ENCODE measurements at places on chromosomes 4 and X. TPM values are rescaled to one million over a fixed set of nuclear protein-coding genes. Genes with fewer than 3 reads are reported as not detected.

METAP1 gene
- total RNA-seq, result 25.8 TPM

ARMCX2 gene
- total RNA-seq, result 74.2 TPM

MMRN1 gene
- total RNA-seq, result 0.83 TPM

IQCM gene
- total RNA-seq, result not detected

UGT2A1 gene
- not detected for total RNA-seq

ZNF141 gene
- total RNA-seq, result 4.8 TPM

SLC25A14 gene
- 10.6 TPM for total RNA-seq

ATP2B3 gene
- total RNA-seq, result not detected

SPANXN3 gene
- total RNA-seq, result not detected

TRIM75 gene
- total RNA-seq, result not detected

FAM50A gene
- total RNA-seq, result 49.1 TPM

SNX12 gene
- total RNA-seq, result 51.0 TPM

LDB2 gene
- total RNA-seq, result 17.2 TPM

PAGE1 gene
- not detected for total RNA-seq

Measured in cardiac ventricle fibroblast (primary cell).